ENCODE measurements at places on chromosomes 6 and 20.

- peak; percentile 73 for DNase-seq
Measured at GRCh38 chr20:38893565-38894090, 32.6 kb upstream of the FAM83D start.

DNA sequence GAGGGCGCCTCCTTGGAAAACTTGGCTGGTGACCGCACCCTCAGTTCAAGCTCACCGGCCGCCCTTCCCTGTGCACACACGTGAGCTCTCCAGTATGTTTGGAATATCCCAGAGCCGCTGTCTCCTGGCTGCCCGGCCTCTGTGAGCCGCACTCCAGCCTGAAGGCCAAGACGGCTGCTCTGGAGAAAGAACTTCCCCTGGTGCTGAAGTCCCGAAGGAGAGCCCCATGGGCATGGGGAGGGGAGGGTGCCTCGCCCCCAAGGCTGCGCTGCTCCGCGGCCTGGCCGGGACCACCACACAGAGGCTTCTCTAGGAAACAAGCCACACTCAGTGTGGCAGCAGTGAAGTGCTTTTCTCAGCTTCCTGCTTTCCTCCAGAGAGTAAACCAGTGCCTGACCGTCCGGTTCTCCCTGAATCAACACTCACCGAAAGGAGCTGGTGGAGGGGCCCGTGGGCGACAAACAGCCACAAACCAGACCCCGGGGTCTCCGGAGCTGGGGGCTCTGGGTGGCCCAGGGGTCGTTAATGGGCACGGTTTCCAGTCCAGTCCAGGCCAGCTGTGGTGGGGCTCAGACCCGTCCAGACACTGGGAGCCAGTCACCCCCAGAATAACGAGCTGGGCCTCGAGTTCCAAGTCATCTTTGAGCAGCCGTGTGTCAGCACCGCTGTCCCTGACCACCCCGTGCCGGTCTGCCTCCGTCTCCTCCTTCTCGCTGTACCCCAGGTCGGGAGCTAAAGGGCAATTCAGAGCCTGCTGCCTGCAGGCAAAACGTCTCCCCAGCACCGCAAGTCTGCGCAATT lies 87.4 kb upstream of the BHLHE23 start:
- DNase-seq: no peak

GRCh38 chr6:34688956-34689355 lies 7.6 kb downstream of the ILRUN start:
- DNase-seq: no peak

GRCh38 chr20:58069207-58069606 lies 159.2 kb downstream of the ANKRD60 start:
- DNase-seq: no peak

DNA sequence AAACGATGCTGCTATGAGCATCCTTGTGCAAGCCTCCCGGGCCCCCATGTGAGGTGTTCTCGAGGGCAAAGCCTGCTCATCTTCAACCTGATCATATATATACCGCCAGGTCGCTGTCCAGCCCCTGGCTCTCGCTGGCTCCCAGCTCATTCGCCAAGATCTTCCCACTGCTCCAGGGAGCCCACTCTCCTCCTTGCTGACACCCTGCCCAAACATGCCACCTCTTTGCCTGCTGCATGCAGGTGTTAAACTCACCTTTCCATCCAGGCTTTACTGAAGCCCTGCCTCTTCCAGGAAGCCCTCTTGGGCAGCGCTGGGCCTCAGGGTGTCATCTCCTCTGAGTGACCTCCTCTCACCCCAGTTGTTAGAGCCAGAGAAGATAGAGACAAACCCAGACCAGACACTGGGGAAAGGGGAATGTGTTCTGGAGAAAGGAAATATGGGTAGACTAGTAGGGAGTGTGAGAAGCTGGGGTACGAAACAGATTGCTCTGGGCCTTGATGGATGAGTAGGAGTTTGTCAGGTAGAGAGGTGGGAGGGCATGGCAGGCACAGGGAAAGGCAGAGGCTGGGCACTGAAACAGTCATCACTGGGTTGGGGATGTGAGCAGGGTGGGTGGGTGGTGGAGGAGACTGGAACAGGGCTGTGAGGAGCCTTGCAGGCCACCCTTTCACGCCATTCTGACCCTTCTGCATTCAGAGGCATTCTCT lies 1.2 kb upstream of the DLGAP4 start:
- DNase-seq: no peak

- DNase-seq: no peak
Measured at GRCh38 chr6:158109748-158110147, 58.3 kb downstream of the SERAC1 start.

DNA sequence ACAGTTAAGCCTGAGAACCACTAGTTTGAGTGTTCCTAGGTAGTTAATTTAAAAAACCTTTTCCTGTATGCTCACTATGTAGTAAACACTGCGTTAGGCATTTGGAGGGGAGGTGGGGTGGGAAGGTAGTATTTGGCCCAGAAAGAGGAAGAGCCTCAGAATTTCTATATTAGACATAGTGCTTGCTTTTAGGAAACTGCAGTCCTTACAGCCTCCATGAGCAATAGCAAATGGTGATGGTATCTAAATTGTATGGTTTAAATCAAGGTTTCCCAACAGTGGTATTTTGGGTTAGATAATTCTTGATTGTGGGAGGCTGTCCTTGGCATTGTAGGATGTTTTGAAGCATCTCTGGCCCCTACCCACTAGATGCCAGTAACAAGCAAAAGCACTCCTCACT lies 61.5 kb upstream of the RIPOR2 start:
- no peak for DNase-seq

GRCh38 chr6:90271831-90272230 lies 24.8 kb downstream of the BACH2 start:
- DNase-seq: no peak

GRCh38 chr6:165800337-165800736 lies 137.3 kb upstream of the PDE10A start:
- DNase-seq: no peak

- DNase-seq: no peak
Measured at GRCh38 chr6:68640491-68640835, 5.4 kb downstream of the ADGRB3 start.

DNA sequence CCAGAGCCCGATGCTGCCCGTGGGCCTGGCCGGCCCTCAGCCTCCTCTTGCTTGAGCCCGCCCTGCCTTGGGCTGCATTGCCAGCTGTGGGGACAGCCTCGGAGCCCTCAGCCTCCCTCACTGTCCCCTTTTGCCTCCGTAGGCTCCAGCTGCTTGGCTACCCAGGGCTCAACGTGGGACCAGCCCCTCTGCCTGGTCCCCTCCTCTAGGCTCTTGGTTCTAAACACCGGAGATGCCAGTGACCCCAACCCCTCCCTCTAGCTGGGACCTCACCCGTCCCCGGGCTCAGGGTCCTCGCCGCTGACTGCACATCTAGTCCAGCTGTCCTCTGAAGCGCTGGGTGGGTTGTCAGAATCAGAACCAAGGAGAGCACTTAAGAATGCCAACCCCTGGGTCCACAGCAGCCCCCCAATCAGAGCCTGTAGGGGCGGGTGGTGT lies 345.2 kb downstream of the ZFAND3 start:
- no peak for DNase-seq

- DNase-seq: no peak
Measured at GRCh38 chr20:44527716-44528199, 5.9 kb upstream of the SERINC3 start.

- no peak for DNase-seq
Measured at GRCh38 chr6:111242452-111242851, 155.1 kb downstream of the SLC16A10 start.

GRCh38 chr20:61856626-61857413 lies 208.9 kb downstream of the TAF4 start:
- no peak for DNase-seq

DNA sequence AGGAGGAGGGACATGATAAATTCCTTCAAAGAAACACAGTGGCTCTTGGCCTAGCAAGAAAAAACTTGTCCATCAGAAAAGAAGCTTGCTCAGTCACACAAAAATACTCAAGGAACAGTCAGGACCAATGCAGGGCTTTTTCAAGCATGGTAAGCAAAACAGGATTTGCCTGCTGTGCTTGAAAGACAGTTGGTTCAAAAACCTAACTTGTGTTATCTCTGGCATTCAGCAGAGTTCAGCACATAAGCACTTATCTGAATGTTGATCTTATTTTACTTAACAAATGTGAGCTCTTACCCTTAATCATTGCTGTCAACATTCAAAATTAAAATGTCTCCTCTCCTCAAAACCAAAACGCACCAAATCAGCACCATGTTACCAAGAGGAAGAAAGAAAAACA lies 38.3 kb downstream of the ATG5 start:
- DNase-seq: no peak

- DNase-seq: no peak
Measured at GRCh38 chr6:51282026-51282425, 463.4 kb downstream of the TFAP2B start.

DNA sequence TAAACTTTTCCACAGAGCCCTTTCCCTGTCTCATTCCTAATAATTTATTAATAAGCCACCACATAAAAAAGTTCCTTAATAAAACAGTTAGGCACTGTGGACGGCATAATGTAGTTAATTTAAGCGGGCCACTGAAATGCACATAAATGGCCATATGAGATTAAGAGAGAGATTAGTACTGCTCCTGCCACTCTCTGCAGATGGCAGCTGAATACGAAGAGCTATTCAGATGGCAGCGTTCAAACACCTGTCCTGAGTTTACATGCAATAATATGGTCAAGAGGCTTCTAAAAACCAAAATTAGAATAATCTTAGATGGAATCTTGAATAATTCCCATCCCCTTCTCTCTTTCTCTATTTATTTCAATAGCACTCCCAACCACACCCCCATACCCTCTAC lies 461.8 kb downstream of the PKHD1 start:
- DNase-seq: no peak

DNA sequence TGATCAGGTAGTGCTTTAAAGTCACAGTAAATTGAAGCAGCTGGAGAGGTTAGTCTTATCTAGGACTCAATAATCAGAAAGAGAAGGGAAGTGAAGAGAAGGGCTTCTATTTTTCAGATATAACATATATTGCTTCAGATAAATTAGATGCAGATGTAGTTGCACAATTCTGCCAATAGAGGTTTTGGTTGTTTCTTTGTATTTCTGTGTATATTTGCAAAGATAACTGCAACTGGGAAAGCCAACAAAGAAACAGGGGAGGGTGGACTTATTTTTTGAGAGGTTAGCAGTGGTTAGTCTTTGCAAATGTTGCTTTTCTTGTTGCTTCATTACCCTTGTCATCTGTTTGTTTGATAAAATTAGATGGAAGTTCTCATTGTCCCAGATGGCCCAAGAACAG lies 106.6 kb downstream of the ADGRG6 start:
- no peak for DNase-seq

DNA sequence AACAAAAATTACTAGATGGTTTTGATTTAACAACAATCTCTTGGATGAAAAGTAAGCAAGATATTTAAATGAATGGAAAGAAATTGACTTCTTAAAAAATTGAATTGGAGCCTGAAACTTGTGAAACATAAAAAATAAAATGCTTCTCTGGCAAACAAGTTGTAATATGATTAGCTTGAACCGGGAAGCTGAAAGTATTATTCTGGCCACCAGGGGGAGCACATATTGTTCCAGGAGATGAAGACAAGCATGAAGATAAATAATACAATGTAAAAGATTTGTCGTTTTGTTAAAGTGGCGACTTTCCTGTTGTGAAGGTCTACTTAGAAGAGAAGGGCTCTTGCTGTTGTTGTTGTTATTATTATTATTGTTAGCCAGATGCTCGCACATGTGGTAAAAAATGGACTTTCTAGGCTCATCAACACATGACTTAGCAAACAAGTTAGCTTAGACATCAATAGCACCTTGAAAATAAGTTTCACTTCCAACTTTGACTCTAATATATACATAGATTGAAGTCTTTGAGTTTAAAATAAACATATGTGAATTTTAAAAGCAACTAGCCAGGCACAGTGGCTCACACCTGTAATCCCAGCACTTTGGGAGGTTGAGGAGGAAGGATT lies 14.2 kb downstream of the PAX1 start:
- DNase-seq: peak; percentile 61

DNA sequence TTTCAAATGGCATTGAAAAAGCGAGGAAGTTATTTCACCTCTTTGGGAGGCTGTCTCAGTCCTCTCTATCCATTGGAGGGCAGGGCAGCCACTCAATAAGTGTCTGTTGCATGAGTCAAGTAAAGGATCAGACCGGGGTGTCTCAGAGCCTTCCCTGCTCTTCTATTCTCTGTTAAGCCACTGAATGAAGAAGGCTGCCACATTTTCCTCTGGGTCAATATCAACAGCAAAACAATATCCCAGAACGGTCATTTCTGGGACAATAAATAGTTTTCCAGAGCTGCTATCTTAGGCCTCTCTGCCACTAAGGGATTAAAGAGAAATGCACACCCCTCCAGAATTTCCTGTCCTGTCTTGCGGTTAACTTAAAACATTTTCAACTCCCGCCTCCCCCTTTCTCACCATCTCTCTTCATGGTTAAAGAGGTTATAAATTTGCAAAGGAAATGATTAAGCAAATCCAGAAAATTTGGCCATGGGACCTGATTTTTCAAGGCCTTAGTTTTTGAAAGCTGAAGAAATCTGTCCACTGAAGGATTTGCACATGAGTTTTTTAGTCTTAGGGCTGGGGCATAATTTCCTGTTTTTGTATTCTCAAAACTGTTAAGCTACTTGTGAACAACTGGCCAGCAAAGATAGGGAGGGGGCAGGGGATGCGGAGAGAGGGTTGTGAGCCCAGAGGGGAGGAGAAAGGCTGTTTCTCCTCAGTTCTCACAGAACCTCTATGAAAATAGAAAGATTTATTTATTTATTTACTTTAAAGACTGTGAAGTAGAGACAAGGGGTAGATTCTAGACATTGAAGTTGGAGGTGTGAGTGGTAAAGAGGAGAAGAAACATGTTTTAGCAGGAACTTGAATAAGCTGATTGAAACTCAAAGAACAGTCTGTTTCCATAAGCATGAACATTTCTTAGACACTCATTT lies 135.7 kb downstream of the BCAS1 start:
- DNase-seq: no peak

DNA sequence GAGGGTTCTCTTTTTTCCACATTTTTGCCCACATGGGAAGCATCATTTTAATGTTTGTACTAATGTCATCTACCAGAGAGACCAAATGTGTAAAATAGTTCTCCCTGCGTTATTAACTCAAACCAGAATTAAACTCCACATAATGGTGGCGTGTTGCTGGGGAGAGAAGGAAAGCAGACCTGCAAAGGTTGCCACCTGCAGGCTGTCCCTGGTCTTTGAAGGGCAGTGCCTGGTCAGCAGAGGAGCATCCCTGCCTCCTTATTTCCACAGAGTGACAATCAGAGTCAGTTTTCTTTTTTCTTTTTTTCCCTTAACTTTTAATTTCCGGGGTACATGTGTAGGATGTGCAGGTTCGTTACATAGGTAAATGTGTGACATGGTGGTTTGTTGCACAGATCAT lies 214.5 kb downstream of the TBX18 start:
- DNase-seq: no peak

- DNase-seq: no peak
Measured at GRCh38 chr6:167776906-167777627, 49.6 kb upstream of the AFDN start.

GRCh38 chr6:43953794-43954310 lies 173.4 kb downstream of the MRPL14 start:
- DNase-seq: peak; percentile 23

DNA sequence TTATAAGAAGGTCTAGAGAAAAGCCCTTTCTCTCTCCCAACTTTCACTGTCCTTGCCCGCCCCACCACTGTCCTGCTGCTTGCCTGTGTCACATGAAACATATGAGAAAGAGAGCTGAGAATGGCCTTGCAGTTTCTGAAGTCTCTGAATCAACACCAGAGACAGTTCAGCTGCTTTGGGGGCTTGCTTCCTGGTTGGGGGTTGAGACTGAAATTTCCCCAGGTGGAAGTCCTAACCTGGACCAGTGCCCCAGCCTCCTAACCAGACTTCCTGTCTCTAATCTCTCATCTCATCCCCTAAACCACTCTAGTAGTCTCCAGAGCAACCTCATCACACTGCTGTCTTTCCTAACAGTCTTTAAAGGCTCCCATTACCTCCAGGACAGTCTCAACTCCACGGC lies 10.7 kb downstream of the TRAM2 start:
- DNase-seq: no peak

GRCh38 chr6:32635526-32636123 lies 1.6 kb upstream of the HLA-DQA1 start:
- DNase-seq: no peak

All from NCI-H1930 (cell line).